T-cell (primary cell): ENCODE measurements at places on chromosomes 2 and 18.

DNA sequence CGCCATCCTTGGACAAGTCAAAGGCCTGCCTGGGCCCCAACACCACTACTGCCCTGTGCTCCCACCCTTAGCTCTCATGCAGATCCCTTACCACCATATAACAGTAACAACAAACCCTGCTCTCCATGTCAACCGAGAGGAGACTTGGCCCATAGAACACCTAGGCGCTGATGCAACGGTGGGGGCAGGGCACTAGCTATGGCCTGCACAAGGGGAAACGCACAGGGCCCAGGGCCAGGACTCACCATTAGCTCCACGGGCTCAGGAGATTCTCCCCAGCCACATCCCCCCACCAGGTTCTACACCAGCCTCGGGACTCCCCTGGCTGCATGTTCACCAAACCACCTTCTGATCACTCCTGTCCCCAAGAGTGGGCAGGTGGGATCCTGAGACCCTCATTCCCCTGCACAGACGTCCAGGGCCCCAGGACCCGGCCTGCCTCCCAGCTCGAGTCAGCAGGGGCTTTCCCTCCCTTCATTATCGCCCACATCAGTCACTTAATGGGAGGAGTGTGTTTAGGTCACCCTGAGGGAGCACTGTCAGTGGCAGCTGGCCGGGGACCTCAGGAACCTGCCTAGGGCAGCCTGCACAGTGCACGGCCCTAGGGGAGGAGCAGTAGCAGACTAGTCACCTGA is 29.3 kb downstream of the ANKMY1 start:
- no peak for DNase-seq

DNA sequence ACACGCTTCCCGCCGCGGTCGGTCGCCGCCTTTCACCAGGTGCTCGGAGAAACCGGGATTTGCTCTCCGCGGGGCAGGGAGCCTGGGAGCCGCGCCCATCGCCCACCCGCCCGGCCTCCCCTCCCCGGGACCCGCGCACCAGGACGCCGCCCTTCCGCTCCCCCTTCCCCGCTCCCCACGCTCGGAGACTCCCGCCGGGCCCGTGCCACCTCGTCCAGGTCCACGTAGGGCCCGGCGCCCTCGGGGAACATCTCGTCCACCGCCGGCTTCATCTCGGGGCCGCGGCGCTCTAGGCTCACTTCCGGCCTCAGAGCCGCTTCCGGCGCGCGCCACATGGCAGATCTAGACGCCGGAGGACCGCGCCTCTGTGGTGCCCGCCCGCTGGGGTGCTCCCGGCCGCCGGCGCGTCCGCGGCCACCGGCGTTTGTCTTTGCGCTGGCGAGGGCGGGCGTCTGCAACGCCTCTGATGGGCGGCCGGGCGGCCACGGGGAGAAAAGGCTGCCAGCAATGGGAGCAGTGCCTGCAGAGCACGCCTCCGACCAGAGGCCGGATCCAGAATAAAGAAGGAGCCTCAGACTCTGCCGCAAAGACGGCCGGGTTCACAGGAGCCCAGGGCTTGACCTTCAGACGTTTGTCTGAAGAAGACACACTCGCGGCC is at the start of gene COPS9:
Gene COPS9 (minus strand): TSS at position 293 of the 658 bp plus-strand sequence. CDS start 21 bp downstream, at position 272.
- peak; percentile 82 for DNase-seq

GRCh38 chr2:41963661-41964525 is 83.9 kb upstream of the PKDCC start:
- no peak for DNase-seq

- no peak for DNase-seq
These were observed 45.6 kb downstream of the GPR39 start for GRCh38 chr2:132462236-132462635.

GRCh38 chr2:17540093-17540812 is at the start of gene VSNL1:
Gene VSNL1 (plus strand): TSS chr2:17540696. CDS start chr2:17592075, 51,379 bp downstream.
- no peak for DNase-seq

GRCh38 chr2:197889041-197889440 is 84.6 kb downstream of the PLCL1 start:
- DNase-seq, result peak; percentile 5

DNA sequence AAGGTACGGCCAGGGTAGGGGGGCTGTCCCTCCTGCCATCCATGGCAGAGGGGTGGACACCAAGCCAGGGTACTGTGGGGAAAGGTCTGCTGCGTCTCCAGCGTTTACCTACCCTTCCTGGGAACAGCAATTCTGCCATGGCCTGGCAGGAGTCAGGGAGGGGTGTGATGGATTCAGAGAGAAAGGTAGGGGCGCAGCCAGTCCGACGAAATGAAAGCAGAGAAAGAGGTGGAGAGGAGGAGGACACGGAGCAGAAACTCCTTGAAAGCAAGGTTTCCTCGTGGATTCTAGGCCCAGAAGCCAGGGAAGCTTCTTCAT is 182.9 kb downstream of the ZFP36L2 start:
- DNase-seq, result no peak

- DNase-seq, result no peak
These were observed 11.0 kb downstream of the CROCC2 start for GRCh38 chr2:240917009-240917683.

- DNase-seq, result no peak
These were observed 91.6 kb downstream of the FIGN start for GRCh38 chr2:163644238-163644637.

DNA sequence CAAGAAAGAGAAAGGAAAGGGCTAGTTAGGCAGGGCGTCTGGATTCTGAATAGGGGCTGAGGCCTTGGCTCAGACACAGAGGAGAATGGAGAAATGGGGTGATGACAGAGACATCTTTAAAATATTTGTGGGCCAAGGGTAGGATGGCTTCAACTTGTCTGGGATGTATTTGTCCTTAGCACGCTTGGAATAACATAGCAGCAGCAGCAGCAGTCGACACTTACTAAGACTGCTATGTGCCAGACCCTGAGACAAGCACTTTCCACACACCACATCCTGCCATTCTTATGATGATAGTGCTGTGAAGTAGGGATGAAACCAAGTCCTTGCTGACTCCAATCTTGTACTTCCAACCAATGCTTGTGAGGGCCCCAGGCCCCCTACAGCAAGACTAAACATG is 2.6 kb downstream of the IL1RL1 start:
- DNase-seq, result no peak

DNA sequence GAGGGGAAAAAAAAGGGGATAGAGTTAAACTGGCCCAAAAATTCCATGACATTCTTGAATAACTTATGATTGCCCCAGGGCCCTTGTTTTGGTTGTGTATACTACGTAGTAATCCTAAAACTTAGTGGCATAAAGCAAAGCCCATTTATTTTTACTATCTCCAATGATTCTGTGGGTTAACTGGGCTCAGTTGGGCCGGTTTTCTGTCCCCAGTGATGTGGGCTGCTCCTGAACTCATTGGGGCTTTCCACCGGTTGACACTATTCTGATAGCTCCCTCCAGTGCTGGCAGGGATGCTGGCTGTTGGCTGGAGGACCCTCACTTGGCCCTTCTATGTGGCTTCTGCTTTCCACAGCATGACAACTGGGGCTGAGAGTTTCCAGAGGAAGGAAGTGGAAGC is 60.0 kb upstream of the TGIF1 start:
- DNase-seq, result no peak

GRCh38 chr2:38466876-38467767 is 90.0 kb upstream of the ATL2 start:
- no peak for DNase-seq

- DNase-seq, result no peak
These were observed 2.3 kb upstream of the ZNF396 start for GRCh38 chr18:35379421-35379820.

DNA sequence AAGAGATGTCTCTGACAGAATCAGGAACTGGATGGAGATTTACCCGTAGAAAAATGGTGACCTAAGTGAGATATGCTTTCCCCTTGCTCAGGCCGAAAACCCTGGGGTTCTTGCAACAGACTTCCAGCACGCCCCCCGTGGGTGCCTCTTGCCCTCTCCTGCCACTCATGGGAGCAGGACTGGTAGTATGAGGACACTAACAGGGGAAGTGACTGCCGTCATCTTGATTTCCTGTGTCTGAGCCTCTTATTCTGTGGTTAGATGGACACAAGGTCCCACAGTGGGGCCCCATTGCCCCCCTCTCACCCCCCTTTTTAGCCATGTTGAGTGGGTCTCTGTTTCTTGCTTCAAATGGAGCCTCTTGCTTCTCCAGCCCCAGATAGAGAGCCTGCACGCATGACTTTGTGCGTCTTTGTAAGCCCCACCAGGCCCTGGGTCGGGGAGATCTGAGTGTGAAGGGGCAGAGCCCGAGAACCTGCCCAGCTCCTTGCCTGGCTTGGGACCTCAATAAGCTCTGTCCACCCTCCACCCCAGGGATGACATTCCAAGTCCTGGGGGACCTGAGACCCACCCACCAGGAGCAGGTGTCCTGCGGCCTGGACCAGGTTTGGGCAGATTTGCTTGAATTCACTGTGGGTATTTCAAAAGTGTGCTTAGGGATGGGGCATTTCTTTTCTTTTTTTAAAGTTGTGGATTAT is 12.6 kb downstream of the GNLY start:
- no peak for DNase-seq

GRCh38 chr2:181991171-181991885 is 5.7 kb downstream of the PPP1R1C start:
- DNase-seq, result no peak

DNA sequence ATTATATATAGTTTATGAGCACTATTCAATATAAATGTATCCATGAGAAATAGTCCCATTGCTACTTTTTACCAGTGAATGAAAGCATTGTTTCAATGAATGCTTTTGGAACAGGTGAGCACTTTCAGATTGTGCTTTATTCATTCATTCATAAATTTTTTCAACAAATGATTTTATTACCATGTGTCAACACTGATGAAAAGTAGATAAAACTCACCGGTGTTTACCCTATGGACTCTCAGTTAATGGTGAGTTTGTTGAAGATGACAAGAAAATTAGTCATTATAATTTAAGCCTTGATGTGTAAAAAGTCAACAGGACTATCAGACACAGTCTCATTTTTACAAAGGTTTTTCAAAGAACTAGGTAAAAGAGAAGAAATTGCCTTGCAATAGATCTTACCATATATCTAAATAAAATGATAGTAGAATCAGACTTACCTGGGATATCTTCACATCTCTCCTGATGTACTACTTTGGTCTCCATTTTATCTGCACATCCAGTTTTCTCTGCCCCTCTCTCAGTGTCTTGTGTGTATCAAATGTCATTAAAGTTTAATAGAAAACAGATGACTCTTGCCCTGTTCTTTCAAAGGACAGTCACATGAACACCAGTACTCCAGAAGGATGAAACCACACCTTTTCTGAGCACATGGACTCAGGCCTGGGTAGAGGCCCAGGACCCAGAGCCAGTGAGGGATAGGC is 325.3 kb upstream of the RND3 start:
- DNase-seq, result no peak

- DNase-seq, result no peak
These were observed 60.9 kb upstream of the AGAP1 start for GRCh38 chr2:235432741-235433520.

DNA sequence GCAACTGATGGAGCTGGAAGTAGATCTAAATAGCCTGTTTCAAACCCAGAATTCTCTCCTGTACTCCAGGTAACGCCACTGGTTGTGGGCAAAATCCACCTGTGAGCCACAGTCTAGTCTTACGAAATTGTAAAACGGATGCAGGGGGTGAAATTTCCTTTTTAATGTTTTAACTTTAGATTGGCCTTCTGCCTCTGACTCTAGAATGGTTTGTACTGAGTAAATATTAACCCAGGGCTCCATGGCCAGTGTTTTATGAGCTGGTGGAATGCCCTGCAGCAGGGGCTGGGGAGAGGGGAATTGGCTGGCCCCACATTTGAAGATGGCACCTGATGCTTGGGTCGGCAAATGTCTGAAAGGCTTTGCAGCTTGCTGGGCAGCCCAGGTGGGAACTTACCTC is 156.6 kb downstream of the MYCN start:
- no peak for DNase-seq

GRCh38 chr2:132564065-132564464 is 105.9 kb downstream of the LYPD1 start:
- no peak for DNase-seq

- no peak for DNase-seq
These were observed 132.1 kb upstream of the MAP3K20 start for GRCh38 chr2:172943539-172943938.

DNA sequence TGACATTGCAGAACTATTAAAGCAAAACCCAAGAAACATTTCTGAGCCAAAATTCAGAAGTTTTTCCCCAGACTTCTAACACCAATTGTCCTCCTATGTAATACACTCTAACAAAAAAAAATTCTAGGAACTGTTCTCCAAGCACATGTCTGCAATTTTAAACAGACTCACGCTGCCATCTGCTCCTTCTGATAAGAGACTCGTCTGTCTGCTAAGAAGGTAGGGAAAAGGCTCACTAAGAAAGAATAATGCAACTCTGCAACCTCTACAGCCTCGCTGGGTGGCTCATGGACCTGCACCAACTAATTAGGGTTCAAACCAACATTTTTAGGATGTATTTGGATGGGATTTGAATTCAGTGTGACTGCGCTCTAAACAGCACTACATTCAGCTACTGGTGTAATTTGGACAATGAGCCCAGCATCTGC is 366.5 kb downstream of the DSC3 start:
- DNase-seq, result no peak

GRCh38 chr2:486371-486770 is 190.8 kb downstream of the TMEM18 start:
- no peak for DNase-seq

GRCh38 chr2:216700088-216700567 is 4.8 kb upstream of the IGFBP5 start:
- DNase-seq, result no peak

GRCh38 chr2:238974081-238974480 is 126.2 kb downstream of the TWIST2 start:
- no peak for DNase-seq

GRCh38 chr2:16199882-16200553 is 259.7 kb downstream of the MYCN start:
- DNase-seq, result no peak

GRCh38 chr2:39164089-39164488 is 43.2 kb upstream of the SOS1 start:
- no peak for DNase-seq

- DNase-seq, result no peak
These were observed 62.0 kb upstream of the SLC35F5 start for GRCh38 chr2:113818382-113818951.

- DNase-seq, result no peak
These were observed 99.7 kb upstream of the CAVIN2 start for GRCh38 chr2:191946471-191947182.

DNA sequence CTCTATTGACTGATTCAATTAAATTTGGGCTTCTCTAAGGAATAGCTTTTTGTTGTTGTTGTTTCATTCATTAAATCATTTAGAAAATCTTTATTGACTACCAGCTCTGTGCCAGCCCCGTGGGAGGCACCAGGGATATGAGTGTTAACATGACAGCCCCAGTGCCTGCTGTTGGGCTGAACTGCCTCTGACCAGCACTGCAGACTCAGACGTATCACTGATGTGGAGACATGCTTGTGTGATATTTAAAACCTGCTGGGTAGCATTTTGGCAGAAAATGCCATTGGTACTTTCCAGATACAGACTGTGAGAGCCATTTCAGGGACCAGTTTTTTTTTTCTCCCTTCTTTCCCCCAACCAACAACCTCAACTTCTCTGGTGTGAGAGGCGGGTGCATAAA is 38.6 kb upstream of the KCNF1 start:
- no peak for DNase-seq

- no peak for DNase-seq
These were observed 204.9 kb upstream of the MC4R start for GRCh38 chr18:60577457-60577856.

- DNase-seq, result no peak
These were observed 118.2 kb upstream of the NOL4 start for GRCh38 chr18:34342960-34343359.

GRCh38 chr2:54459037-54459441 is 2.9 kb downstream of the SPTBN1 start:
- DNase-seq, result no peak
